ENCODE measurements at places on chromosomes 16 and 17.

GRCh38 chr16:69316595-69317034 lies 5.5 kb downstream of the VPS4A start:
- H3K27ac ChIP-seq, result no peak overlapping the region
- H3K36me3 ChIP-seq, result peaks cover 46% of the 10 kb centered on the region
- peaks cover 26% of the 10 kb centered on the region for H3K4me1 ChIP-seq
- no peak overlapping the region for H3K4me3 ChIP-seq
- no peaks in the 10 kb centered on the region for H3K27me3 ChIP-seq

DNA sequence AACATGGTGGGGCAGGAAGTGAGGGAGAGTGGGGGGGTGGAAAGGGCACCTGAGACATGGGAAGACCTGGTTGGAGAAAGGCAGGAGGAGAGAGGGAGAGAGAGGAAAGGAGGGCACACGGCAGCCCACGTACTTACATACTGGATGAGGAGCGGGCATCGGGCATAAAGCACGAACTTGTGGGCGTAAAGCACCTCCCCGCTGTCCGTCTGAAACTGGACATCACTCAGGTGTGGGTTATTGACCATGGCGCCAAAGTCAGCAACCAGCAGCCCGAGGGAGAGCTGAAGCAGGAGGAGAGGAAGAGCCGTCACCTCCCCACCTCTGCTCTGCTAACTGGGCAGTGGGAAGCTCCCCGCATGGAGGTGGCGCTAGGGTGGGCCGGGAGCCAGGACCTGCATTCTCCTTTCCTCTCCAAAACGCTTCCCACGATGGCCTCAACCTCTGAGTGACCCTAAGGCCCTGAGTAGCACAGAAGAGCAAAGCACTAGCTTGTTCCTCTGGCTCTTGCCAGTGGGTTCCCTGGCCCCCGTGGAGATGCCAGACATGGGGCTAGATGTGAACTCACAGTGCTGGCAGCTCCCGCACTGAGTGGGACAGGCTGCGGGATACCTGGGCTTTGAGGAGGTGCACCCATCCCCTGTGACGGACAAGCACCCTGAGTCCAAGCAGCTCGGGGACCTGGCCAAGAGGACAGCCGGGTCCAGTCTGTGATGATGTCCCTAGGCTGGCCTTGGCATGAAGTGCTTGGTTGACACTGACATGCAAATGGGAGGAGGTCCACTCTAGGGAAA lies 16.9 kb downstream of the SLX4 start:
- peaks cover 20% of the 10 kb centered on the region for H3K36me3 ChIP-seq
- H3K4me3 ChIP-seq, result no peak overlapping the region
- H3K4me1 ChIP-seq, result no peaks in the 10 kb centered on the region
- H3K27me3 ChIP-seq, result no peaks in the 10 kb centered on the region
- peak overlapping the region; percentile 40 for H3K27ac ChIP-seq
- no peak for DNase-seq

- peaks cover 25% of the 10 kb centered on the region for H3K36me3 ChIP-seq
- H3K27me3 ChIP-seq, result no peaks in the 10 kb centered on the region
- no peak for DNase-seq
- H3K27ac ChIP-seq, result no peak overlapping the region
- H3K4me3 ChIP-seq, result no peak overlapping the region
Observed at GRCh38 chr17:76327696-76328095, 19.6 kb upstream of the QRICH2 start.

GRCh38 chr17:40355804-40356758 lies 8.5 kb downstream of the GJD3 start:
- no peak for DNase-seq
- H3K4me3 ChIP-seq, result no peak overlapping the region
- H3K27ac ChIP-seq, result no peak overlapping the region

DNA sequence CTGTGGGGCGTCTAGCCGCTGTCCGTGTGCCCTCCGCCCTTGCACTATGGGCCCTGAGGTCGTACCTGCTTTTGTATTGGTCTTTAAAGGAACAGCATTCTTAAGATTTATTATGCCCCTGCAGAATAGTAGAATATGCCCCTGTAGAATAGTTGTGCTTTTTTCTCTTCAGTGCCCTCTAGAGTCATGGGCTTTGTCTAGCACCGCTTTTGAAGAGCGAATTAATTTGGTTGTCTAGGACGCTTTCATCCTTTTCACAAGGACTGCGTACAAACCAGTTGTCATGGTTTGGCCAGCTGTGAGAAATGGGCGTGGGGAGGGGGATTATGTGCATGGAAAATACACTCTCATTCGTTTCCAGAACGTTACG lies 621 bp downstream of the CEP95 start:
- H3K4me3 ChIP-seq, result peak overlapping the region; percentile 97
- H3K27me3 ChIP-seq, result no peaks in the 10 kb centered on the region
- H3K27ac ChIP-seq, result peak overlapping the region; percentile 99

DNA sequence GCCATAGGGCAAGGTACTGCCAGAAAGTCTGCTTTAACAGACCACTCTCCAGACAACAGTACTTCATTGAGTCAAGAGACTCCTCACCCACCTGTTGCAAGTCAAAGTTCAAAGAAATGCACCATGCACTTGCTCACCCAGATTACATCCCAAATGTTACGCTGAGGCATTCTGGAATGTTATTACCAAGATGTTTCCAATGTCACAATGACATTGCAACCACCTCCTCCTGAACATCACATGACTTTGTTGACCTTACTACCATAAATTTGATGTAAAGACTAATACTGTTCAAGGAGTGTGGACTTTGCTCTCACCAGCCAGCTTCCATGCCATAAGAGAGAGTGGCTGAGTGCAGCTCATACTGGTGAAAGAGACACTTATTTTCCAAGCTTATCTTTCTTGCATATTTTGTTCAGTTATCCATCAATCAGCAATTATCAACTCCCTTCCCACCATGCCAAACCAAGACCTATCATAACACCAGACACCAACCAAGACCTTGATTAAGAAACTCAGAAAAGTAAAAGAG lies 58.5 kb upstream of the BCAR1 start:
- H3K27me3 ChIP-seq, result peaks cover 11% of the 10 kb centered on the region
- H3K4me1 ChIP-seq, result peaks cover 15% of the 10 kb centered on the region
- H3K27ac ChIP-seq, result no peak overlapping the region
- no peak overlapping the region for H3K4me3 ChIP-seq

GRCh38 chr17:42279776-42280630 lies 3.8 kb upstream of the STAT5B start:
- H3K27me3 ChIP-seq, result no peaks in the 10 kb centered on the region
- no peak overlapping the region for H3K4me3 ChIP-seq
- peaks cover 32% of the 10 kb centered on the region for H3K4me1 ChIP-seq
- DNase-seq, result no peak
- peaks cover 22% of the 10 kb centered on the region for H3K36me3 ChIP-seq

DNA sequence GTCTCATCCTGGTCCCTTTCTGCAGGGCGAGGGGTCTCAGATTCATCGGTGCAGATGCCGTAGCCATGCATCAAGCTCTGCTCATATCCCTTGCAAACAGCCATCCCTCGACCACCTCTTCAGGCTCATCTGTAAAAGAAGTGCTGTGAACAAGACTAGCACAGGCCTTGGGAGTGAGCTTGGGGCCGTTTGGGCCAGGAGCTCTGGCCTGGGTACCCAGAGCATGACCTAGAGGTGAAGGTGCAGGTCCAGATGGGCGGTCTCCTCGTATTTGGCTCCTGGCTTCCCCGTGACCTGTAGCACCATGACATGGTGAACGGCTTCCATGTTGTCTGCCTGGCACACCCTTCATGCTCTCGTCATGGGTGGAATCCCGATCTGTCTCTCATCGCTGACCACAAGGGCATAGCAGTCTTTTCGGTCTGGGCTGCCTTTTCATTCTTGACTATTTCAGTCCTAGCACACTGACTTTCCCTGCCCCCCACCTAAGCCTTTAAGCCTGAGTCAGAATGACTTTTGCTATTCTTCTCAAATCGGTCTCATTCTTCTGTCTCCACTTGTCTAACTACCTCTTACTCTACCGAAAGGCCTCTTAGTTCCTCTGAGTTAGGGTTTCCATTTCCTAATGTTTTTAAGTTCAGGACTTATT lies 216.0 kb downstream of the FOXL1 start:
- peaks cover 10% of the 10 kb centered on the region for H3K27me3 ChIP-seq
- H3K4me3 ChIP-seq, result no peak overlapping the region
- H3K27ac ChIP-seq, result no peak overlapping the region
- H3K4me1 ChIP-seq, result no peaks in the 10 kb centered on the region

GRCh38 chr17:9181640-9182039 lies 160.3 kb downstream of the NTN1 start:
- no peak overlapping the region for H3K27ac ChIP-seq
- H3K27me3 ChIP-seq, result peaks cover 2% of the 10 kb centered on the region
- no peak for DNase-seq
- H3K36me3 ChIP-seq, result no peaks in the 10 kb centered on the region
- no peak overlapping the region for H3K4me3 ChIP-seq
- H3K4me1 ChIP-seq, result no peaks in the 10 kb centered on the region

- H3K27me3 ChIP-seq, result peaks cover 40% of the 10 kb centered on the region
- H3K4me1 ChIP-seq, result no peaks in the 10 kb centered on the region
- H3K27ac ChIP-seq, result no peak overlapping the region
- DNase-seq, result no peak
Observed at GRCh38 chr16:85755929-85756768, 5.3 kb upstream of the C16orf74 start.

DNA sequence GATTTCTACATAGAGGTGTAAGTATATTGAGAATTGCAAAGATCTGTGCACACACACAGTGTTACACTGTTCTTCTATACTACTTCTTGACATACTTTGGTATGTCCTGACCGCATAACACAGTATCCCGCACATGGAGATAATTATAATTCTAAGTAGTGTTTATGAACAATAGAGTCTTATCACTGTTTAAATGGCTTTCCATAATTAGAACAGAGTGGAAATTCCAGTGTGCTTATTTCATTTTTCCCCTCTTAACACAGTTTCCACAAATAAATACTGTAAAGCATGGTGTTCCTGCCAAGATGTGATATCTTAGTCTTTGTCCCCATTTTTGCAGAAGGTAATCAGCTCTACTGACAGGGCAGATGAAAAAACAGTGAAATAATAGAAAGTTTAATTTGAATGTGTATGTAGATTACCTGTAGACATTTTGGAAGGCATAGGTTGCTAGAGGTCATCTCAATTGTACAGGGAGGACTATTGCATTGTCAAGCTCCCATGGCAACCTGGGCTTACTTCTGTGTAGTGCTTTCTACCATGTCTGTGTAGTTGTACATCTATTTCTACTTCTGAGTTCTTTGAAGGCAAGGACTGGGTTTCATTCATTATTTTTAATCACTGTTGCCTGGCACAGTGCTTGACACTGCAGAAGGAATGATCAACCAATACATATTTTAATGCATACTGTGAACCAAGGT lies 10.1 kb upstream of the KRT28 start:
- peaks cover 72% of the 10 kb centered on the region for H3K27me3 ChIP-seq
- DNase-seq, result no peak
- H3K4me3 ChIP-seq, result no peak overlapping the region
- peaks cover 2% of the 10 kb centered on the region for H3K36me3 ChIP-seq
- H3K4me1 ChIP-seq, result no peaks in the 10 kb centered on the region

DNA sequence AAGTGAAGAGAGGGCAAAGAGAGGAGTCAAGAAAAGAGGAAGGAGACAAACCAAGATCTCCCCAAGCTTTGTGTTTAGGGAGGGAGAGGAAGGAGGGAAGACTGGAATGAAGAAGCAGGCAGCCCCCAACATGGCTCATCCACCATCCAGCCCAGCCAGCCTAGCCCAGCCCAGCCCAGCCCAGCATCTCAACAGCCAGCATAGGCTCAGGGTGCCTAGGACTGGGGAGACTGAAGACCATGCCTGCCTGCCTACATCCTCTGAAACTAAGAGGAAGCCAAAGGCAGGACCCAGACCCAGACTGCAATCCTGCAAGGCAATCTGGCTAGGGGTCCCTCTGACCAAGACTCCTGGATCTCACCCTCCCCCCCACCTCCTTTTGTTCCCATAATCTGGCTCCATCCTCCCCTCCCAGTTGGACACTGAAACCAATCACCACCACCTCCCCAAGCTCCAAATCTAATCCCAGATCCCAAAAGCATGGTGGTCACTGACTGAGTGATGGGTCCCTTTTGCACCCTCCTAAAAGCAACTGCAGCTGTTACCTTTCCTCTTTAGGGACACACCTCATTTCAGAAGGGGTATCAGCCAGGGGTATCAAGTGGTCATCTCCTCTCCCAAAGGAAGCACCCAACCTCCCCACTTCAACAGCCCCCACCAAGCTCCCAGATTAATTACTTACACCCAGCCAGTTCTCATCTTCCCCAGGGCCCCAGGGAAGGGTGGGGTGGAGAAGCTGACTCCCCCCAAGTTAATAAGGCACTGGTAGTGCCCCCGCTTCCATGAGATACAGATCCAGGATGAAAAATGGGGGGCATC lies 1.2 kb downstream of the HDAC5 start:
- no peak for DNase-seq
- peak overlapping the region; percentile 76 for H3K27ac ChIP-seq
- H3K36me3 ChIP-seq, result no peaks in the 10 kb centered on the region
- peak overlapping the region; percentile 89 for H3K4me3 ChIP-seq

- no peak overlapping the region for H3K27ac ChIP-seq
- DNase-seq, result peak; percentile 17
- peaks cover 29% of the 10 kb centered on the region for H3K27me3 ChIP-seq
- H3K4me1 ChIP-seq, result peaks cover 14% of the 10 kb centered on the region
- no peak overlapping the region for H3K4me3 ChIP-seq
Observed at GRCh38 chr16:19389246-19389645, 28.4 kb upstream of the TMC5 start.

DNA sequence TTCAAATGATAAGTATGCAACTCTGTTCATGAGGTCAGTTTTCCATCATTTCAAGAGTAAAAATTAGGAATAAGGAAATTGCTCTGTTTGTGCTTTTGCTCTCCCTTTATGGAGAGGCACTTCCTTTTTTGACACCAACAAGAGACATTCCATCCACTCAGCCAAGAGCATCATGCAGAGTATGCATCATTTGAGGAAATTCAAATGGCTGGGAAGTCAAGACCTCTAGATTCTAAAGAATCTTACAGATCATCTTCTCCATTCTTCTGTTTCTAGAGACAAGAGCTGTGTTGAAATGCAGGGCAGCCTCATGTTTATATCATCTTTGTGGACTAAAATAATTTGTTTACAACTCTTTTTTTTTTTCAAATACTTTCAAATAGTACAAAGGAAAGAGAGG lies 669.4 kb downstream of the CDH11 start:
- H3K4me3 ChIP-seq, result no peak overlapping the region
- H3K27ac ChIP-seq, result no peak overlapping the region
- no peaks in the 10 kb centered on the region for H3K27me3 ChIP-seq
- no peaks in the 10 kb centered on the region for H3K4me1 ChIP-seq

DNA sequence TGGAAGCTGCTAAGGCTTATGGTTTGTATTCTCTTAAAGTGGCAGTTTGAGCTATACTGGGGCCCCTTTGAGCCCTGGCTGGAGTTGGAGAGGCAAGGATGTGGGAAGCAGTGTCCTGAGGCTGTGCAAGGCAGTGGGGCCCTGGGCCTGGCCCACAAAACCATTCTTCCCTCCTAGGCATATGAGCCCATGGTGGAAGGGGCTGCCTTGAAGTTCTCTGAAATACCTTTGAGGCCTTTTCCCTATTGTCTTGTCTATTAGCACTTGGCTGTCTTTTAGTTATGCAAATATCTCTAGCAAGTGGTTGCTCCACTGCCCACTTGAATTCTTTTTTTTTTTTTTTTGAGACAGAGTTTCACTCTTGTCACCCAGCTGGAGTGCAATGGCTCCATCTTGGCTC lies 119.2 kb downstream of the PCTP start:
- H3K27ac ChIP-seq, result no peak overlapping the region
- H3K36me3 ChIP-seq, result no peaks in the 10 kb centered on the region
- H3K4me3 ChIP-seq, result no peak overlapping the region
- no peaks in the 10 kb centered on the region for H3K27me3 ChIP-seq
- H3K4me1 ChIP-seq, result no peaks in the 10 kb centered on the region
